Foreskin keratinocyte (primary cell): ENCODE measurements at places on chromosomes 3 and 15. TPM values are rescaled to one million over a fixed set of nuclear protein-coding genes. Genes with fewer than 3 reads are reported as not detected.

DNA sequence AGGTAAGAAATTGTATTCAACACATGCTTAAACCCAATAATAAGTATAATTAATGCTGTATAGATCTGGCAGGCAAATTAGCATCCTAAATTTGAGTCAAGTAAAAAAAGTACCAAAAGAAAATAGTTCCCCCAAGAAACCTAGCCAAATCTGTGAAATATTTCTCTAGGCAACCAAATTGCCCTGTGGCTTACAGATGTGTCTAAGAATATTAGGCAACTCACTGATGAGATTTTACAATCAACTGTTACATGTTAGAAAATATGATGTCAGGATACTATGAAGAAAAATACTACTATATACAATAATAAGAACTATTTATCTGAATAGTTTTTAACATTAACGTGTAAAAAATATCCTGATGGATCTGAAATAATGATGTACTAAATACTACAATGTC, 397.1 kb downstream of the TIGIT start:
- no peak for DNase-seq

ZNF662 gene
- polyA plus RNA-seq: 1.2 TPM in 2 replicates

TOP2B gene
- 48.0 and 49.5 TPM in 2 replicates for polyA plus RNA-seq

DNA sequence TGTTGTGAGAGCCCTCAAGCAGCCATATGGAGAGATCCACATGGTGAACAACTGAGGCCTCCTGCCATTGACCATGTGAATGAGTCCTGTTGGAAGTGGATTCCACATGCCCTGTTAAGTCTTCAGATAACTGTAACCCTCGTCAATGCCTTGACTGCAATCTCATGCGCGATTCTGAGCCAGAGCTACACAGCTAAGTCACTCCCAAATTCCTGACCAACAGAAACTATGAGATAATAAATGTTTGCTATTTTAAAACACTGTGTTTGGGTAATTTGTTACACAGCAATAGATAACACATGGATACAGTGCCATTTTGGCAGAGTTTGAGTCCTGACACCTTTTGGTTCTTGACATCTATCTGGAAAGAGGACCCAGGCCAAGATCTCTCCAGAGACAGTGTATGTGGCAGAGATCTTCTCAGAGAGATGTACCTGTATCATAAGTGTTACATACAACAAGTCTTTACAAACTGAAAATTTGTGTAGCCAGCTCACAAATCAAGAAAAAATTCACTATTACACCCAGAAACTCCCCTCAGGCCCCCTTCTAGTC, 34.5 kb upstream of the BNC1 start:
- no peak for DNase-seq

DNA sequence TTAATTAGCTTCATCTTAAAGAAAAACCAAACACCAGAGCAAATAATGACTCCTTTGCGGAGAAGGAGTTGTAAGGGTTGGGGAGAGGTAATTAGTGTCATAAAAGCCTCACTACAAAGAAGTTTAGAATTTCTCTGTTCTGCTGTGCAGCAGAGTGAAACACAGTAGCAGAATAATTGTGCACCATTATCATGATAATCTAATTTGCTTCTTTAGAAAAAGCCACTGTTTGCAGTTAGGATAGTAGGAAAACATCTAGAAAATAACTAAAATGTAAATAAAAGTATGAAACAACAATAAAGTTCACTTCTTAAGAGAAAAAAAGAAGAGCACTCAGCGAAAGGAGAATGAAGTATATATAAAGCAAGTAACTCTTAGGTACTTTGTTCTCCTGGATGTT, 5.5 kb downstream of the SHOX2 start:
- no peak for DNase-seq

RYK gene
- 31.1 and 37.5 TPM in 2 replicates for polyA plus RNA-seq

CFAP44 gene
- 0.35 and 0.41 TPM in 2 replicates for polyA plus RNA-seq

- DNase-seq: no peak
Measured at GRCh38 chr15:96619174-96619573, 288.7 kb downstream of the NR2F2 start.

- DNase-seq: peak; percentile 32
Measured at GRCh38 chr3:155701882-155702465, 42.9 kb downstream of the PLCH1 start.

DNA sequence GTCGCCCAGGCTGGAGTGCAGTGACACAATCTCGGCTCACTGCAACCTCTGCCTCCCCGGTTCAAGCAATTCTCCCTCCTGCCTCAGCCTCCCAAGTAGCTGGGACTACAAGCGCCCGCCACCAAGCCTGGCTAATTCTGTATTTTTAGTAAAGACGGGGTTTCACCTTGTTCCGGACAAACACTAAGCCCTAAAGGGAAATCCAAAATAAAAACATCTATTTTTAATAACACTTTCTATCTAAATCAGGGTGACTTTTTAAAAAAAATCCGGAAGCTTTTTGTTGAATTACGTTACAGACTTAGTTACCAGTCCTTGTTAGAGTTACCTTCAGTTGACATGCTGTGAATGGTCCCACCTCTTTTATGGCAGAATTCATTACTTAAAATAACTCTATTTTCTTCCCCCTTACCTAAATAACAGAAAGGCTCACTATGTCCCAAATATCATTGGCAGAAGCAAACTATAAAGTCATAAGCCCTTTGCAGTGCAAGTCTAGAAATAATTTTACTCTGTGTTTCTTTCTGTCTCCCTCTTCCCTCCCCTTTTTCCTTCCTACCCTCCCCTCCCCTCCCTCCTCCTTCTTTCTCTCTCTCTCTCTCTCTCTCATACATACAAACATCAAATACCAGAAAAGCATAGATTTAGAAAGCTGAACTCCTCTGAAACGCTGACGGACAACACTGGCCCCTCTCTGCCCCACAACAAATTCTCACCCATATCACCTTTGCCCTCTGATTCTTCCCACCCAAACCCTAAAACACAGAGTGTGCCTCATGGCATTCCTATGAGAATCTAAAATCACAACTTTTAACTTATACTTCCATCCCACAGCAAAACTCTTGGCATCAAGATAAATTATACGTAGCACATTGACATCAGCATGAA, 18.3 kb downstream of the THBS1 start:
- peak; percentile 64 for DNase-seq

GRCh38 chr3:194198938-194199337, 63.0 kb downstream of the HES1 start:
- DNase-seq: no peak

DNA sequence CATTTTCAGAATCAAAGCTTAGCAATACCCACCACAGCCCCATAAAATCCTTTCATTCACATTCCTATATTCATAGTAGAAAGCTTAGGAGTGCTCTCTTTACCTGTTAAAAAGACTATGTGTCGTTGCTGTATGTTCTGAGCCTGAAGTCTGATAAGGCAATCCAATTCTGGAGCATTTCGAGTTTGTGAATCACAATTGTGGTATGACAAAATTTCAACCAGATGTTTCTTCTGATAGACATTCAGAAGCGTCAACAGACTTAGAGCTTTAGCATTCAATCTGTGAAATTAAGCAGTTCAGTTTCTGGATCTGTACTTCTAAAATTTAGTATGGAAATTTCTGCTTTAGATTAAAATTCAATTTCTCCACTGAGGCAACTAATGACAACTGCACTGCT, 58.3 kb downstream of the TASOR start:
- DNase-seq: peak; percentile 40

KIAA1143 gene
- 12.7 and 17.1 TPM in 2 replicates for polyA plus RNA-seq

DNA sequence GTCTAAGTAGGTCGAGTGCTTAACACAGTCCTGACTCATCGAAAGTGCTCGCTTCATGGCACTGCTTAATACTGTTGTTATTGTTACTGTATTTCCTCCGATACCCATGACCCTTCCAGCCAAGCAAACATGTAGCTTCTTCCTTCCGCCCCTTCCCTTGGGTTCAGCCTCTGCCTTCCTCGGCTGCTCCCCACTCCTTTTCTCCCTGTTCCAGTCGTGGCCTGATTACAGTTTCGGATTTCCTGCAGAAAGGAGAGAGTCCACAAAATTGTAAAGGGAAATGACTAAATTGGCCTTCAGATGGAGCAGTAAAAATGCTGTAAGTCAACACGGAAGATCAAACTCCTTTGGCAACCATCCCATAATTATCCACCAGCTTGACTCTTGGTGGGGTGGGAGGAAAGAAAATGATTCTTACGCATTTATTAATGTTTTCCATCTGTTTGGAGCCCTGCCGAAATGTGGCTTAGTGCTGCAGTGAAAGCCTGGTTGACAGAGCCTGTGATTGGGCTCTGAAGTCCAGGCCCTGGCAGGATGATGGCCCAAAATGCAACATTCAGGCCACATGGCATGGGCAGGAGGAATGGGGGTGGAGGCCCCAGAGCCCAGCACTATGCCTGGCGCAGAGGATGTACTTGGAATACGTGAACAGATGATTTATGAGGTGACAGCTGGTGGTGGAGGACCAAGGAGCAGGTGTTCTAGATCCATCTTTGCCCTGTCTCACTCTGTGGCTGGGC, 37.6 kb downstream of the FAM3D start:
- DNase-seq: no peak

LXN gene
- 7.9 and 11.4 TPM in 2 replicates for polyA plus RNA-seq

DNA sequence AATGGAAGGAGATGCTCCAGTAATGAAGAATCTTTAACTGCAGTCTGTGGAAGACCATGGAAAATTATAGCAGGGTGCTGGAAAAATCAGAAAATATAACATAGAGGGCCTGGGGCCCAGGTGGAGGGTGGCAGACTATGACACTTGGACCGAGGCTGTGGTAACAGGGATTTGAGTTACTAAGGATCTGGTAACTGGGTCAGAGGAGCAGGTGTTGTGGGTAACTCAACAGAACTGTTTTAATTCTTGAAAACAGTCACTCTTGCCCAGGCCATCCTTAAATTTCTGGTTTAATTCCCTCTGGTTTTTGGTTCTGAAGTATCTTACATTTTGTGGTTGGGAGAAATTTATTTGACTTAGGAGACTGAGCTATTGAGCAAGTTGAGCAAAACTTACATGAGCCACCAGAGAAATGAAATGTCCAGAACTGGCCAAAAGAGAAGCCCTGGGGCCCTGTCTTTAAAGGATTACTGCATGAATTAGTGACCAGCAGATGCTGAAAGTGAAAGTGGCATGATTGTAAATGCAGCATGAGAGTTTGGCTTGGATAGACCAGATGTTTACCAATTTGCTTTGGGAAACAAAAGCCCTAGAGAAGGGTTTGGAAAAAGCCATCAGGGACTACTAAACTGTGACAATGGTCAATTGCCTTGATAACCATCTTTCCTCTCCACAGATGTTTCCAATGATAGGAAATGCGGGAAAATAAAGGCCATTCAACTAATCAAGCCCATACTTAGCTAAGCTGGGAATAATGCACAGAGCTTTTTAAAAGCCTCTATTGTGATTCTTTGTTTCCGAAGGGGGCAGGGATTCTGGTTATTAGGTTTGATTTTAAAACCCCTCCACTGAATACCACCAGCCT, 374.9 kb upstream of the TGFBR2 start:
- no peak for DNase-seq
